Hematopoietic multipotent progenitor cell treated with erythropoietin and hydrocortisone succinate and interleukin-3 and kit ligand, for 6 days (in vitro differentiated cells): ENCODE measurements at places on chromosomes 13 and 19.
A peak's percentile ranks its signal among the peaks of the same experiment; 100 is the strongest.

GRCh38 chr13:46166947-46167610 lies 14.9 kb downstream of the LCP1 start:
- DNase-seq: no peak

DNA sequence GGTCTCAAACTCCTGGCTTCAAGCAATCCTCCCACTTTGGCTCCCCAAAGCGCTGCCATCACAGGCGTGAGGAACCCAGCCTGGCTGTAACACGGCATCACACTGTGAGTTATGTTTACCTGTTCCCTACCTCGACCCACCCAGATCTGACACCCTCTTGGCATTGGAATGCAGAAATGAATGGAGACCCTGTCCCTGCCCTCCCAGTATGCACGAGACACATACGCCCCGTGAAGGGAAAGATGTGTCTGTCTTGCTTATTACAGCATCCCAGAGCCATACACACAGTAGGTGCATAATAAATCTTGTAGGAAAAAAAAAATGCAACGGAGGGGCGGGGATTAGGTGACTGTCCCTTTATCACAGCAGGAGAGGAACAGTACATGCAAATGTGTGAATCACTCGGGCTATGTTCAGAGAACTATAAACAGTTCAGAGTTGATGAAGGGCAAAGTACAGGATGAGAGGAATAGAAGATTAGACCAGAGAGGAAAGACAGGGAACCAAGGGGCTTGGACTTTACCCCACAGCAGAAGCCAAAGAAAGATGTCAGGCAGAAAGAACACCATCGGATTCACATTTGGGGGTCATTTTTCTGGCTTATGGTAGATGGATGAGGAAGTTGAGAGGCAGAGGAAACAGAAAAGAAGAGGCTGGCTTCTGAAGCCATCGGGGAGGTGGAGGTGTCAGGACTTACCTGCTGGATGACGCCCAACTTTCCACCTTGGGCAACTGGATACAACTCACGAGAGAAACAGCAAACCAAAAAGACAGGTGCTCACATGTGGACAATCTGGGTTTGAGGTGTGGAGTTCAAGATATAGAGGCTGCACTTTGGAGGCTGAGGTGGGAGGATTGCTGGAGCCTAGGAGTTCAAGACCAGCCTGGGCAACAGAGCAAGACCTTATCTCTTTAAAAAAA lies 94.3 kb downstream of the INSR start:
- peak; percentile 52 for DNase-seq

DNA sequence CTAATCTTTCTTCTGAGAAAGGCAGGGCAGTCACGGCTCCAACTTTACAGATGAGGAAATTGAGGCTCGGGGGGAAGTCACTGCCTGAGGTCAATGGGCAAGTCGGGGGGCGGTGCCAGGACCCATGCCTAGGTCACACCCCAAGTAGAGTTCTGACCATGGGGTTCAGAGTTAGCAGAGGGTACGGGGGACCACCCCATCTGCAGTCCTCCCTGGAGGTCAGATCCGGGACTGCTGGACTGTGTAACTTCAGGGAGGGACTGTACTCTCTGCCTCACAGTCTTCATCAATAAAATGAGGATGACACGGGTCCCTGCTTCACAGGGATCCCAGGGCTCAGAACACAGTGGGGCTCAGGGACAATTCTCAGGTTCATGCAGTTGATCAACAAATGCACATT lies 7.7 kb downstream of the SLC5A5 start:
- no peak for DNase-seq

DNA sequence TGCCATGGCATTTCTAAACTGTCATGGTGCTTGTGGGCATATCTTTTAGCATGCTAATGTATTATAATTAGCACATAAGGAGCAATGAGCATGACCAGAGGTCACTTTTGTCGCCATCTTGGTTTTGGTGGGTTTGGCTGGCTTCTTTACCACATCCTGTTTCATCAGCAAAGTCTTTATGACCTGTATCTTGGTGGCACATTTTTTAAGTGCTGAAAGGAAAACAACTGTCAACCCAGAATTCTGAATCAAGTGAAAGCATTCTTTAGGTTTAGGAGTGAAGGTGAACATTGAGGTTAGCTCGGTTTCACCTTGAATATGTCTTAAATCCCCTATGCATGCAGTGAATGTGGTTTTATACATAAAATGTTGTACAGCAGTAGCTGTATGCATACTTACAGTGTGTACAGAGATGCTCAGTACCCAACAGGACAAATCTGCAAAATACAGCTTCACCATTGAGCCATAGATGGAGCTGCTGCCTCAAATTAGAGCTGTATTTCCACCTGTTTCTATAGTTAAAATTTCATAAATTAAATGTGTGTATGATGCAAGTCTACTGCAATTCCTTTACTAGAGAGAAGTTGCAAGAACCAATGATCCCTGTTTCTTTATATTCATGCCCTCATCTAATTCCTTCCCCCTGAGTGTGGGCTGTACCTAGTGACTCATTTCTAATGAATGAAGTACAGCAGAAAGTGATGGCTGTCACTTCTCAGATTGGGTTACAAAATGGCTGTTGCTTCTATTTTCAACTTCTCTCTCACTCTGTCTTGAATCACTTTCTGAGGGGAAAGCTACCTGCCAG lies 25.2 kb upstream of the IGSF23 start:
- DNase-seq: peak; percentile 67

- no peak for DNase-seq
Measured at GRCh38 chr13:46720189-46720588, 76.8 kb downstream of the ESD start.

GRCh38 chr13:36438594-36439483 lies 6.5 kb downstream of the CCNA1 start:
- DNase-seq: no peak

- no peak for DNase-seq
Measured at GRCh38 chr13:50355797-50356196, 340.6 kb downstream of the KCNRG start.

- DNase-seq: no peak
Measured at GRCh38 chr13:102128216-102128810, 273.5 kb downstream of the FGF14 start.

- DNase-seq: no peak
Measured at GRCh38 chr13:27637289-27637626, 15.6 kb downstream of the POLR1D start.

- no peak for DNase-seq
Measured at GRCh38 chr19:46838160-46838559, 12.5 kb downstream of the AP2S1 start.

GRCh38 chr13:47420568-47420967 lies 523.7 kb upstream of the HTR2A start:
- DNase-seq: no peak

- DNase-seq: no peak
Measured at GRCh38 chr19:6861683-6862286, 25.6 kb upstream of the ADGRE1 start.

DNA sequence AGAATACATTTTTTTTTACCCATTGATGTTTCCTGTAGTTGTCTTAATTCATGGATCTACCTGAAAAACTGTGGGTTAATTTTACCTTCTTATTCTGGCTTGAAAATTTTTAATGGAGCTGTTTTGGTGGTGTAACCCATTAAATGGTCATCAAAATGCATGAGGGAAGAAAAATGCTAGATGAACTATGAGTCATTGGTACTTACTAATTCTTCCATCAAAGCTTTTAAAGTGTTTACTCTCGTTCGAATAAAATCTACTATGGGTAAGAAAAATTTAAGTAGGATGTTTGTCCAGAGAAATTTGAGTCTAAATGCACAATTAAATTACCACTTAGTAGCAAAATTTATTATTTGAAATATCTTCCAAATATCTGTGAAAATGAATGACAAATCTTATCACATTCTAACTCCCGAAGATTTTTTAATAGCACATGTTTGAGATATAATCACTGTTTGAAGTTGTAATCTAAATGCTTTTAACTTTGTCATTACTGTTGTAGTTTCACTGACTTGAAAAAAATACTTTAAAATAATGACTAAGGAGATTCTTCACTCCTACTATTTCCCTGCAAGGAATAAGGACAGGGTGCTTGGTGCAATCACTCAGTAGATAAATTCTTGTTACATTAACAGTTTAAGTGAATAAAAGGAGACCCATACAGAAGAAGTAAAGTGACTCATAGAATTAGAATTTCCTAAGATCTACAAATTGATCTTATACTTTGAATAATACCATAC lies 437.7 kb downstream of the IRS2 start:
- no peak for DNase-seq
